Activated T-cell treated with anti-CD3 and anti-CD28 coated beads, Interleukin-2, amount 50 U/mL, for 1 hour (primary cell): ENCODE measurements at places on chromosomes 7 and 10.

DNA sequence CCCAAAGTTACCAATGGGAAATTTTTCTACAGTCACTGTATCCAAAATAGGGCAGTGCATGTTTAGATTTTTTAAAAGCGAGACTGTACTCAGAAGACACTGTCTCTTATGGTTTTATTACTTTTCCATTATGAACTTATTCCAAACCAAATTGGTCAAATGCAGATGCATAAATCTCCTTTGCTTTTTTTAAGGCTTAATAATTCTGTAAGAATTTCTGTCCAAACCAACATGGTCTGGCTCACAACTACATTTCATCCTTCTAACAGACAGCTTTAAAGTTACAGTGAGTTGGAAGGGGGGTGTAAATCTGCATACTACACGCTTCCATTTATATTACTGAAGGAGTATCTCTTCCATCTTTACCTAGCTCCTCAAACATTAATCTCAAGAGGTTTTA, 199.2 kb downstream of the SLC25A13 start:
- no peak for DNase-seq

DNA sequence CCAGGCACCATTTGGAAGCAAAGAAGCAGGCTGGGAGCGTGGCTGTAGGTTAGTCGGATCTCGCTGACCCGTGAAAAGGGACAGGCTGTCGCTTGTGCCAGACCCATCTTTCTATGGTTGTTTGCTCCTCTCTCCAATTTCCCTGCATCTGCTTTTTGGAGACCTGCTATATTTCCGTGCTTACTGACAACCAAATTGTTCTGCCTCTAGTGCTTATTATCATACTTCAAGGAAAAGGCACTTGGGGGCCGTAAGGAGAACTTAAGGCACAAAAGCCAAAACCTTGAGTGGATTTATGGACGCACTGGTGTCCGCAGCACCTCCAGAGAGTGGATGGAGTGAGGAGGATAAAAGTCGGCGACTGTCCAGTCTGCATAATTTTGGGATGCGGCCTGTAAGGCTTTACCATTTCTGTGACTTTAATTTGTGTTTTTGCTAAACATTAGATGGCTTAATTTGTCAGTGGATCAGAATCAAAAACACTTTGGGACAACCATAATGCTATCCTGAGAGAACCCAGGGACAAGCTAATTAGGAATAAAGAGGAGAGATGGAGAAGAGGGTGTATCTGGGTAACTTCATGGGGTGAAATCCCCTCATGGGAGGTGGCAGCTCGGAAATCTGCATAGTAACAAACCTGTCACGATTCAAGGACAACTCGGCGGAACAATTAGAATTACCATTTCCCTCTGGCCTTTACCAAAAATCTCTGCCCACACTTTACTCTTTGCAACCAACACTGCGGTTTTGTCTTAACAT, 206.7 kb downstream of the HDAC9 start:
- DNase-seq, result no peak

GRCh38 chr7:109964780-109965179, 1126.1 kb upstream of the LRRN3 start:
- DNase-seq, result no peak

GRCh38 chr7:128915841-128916642, 5.5 kb upstream of the KCP start:
- no peak for DNase-seq

DNA sequence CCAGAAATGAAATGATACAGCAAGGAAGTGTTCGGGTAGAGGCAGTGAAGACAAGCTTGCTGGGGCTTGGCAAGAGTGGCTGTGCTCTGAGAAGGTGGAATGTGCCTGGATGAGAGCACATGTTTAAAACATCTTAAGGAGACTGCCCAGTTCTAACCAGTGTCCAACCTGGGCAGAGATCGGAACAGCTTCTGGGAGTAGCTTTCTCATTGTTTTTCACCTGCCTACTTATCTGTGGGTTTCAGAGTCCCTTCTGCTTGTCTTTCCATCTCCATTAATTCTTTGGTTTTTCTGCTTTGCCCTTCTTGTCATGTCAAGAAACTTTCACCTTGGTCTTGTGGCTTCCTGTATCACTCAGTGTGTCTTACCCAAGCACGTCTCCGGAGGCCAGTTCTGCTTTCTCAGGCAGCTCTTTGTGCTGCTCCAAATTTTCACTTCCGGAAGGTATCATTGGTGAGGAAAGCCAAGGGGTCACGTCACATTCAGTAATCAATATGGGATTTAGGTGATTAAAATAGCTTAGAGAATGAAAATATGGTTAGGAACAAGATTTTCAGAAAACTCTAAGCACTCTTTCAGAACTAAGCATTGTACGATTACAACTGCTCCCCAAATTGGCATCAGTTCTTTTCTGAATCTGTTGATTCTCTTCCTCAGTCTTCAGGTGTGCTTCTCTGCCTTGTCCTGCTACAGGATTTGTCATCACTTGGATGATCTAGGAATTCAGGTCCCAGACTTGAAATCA, 5.5 kb upstream of the LAMB4 start:
- DNase-seq, result no peak

DNA sequence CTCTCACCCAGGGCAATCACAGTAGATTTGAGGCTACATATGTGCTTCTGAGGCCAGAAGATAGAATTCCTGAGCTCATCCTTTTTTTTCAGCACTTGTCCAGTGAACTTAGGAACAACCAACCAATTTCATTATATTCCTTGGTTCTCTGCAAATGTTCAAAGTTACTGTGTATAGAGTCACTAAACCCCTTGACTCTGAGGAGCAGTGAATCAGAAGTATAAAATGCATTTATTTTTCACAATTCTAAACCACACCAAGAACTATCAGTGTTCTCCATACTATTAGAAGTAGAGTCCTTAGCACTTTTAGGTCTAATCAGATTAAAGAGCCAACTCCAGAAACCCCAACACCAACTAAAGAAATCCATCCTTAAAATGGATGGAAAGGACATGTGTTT, 19.6 kb upstream of the PAPSS2 start:
- DNase-seq, result no peak

DNA sequence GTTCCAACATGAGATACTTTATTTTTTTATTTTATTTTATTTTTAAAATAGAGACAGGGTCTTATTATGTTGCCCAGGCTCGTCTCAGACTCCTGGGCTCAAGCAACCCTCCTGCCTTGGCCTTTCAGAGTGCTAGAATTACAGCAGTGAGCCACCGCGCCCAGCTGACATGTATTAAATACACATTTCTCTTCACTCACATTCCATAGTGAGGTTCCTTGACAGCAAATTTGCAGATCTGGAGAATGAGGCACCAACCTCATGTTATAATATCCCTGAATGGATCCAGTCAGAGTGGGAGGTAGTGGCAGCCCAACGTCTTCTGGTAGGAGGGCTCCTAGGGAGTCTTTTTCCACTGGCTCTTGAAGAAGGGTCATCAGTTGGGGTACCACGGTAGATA, 46.1 kb downstream of the OGDH start:
- DNase-seq, result no peak

DNA sequence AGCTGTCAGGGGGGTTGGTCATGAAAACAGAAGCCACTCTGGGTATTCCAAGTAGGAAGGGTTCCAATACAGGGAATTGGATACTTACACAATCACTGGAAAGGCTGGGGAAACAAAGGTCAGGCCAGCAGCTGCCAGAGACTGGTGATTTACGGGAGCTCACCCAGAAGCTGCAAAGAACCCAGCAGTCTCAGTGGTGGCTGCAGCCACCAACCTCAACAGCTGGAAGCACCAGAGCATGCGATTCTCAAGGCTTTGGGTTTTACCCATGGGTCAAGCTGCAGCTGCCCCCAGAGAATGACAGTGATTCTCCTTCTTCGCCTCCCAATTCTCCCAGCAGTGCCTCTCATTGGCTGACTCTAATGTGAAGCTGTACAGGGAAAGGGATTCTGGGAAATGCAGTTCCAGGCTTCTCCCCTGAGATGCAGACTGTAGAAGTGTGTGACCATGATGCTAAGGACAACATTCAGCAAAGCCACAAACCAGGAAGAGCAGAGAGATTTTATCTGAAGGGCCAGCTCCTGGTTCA, 107.2 kb upstream of the TCF7L2 start:
- DNase-seq, result no peak

GRCh38 chr7:90181485-90181884, 27.2 kb downstream of the STEAP1 start:
- no peak for DNase-seq

- no peak for DNase-seq
Measured at GRCh38 chr10:79627075-79627474, 16.3 kb downstream of the SFTPA1 start.

- DNase-seq, result no peak
Measured at GRCh38 chr7:133642907-133643306, 390.0 kb downstream of the EXOC4 start.

GRCh38 chr10:514137-514671, 175.3 kb downstream of the DIP2C start:
- no peak for DNase-seq

DNA sequence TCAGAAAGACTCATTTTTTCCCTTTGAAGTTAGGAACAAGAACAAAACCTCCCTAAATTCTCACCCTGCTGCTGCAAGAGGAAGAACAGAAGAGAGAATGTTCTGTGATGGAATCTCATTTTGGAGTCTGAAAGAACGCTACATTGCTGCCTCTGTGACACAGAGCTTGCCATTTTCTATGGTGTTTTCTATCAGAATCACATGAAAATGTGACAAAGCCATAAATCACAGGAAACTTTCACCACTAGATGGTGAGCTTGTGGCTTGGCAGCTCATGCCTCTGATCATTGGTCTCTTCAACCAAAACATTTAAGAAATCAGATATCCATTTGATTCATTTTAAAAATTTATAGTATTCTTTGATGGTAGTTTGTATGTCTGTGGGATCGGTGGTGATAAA, 82.9 kb downstream of the CADPS2 start:
- no peak for DNase-seq

DNA sequence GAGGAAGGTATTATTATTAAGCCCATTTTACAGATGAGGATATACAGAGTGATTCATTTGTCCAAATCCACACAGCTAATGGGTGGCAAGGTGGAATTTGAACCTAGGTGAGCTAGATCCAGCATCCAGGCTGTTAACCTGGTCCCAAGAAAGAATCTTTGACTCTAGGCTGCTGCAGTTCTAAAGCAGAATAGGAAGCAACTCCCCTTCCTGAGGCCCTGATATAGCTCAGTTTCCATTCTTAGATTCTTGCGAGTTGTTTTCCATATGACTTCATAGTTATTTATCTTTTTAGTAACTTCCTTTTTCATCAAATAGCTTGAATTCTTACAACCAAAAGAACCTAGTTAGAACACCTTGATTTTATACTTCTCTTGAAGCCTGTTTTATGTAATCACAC, 24.1 kb upstream of the ZC3HAV1L start:
- DNase-seq, result no peak

DNA sequence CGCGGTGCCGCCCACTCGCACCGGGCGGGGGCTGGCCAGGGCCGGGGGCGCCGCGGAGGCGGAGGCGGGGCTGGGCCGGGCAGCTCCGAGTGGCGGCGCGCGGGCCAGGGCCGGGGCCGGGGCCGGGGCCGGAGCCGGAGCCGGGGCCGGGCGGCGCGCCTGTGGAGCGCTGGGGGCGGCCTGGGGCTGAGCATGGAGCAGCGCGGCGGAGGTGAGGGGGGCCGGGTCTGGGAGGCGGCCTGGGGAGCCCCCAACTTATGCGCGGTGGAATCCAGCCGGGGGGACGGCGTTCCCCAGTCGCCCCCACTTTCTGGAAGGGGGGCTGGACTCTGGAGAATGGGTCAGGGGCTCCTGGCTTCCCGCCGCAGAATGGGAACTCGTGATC, at the start of gene LZTS2:
TSS of gene LZTS2 (plus strand) at position 67 of the 385 bp plus-strand sequence. CDS start 2,731 bp downstream, outside the sequence.
- DNase-seq, result no peak

GRCh38 chr7:33054261-33054964, 8.2 kb downstream of the NT5C3A start:
- no peak for DNase-seq

DNA sequence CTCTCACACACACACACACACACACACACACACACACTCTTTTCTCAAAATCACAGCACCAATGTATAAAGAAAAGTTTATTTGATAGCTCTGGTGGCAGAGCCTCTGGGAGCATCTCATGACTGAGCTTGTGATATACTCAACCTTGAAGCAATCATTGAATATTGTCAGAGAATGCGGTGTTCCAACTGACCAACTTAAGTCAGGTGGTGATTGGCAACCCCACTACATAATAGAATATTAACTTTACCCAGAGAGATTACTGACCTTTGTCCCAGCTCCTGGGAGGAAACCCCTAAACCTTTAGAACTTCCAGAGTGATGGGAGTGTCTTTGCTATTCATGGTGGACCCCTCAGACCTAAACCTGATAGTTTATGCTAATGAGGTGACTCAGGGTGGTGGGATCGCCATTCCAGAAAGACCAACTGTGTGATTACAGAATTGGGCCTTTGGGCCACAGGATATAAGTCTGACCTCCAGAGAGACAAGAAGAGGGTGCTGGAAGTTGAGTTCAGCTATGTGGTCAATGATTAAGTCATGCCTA, 143.1 kb downstream of the OTUD1 start:
- DNase-seq, result no peak

GRCh38 chr7:38660427-38661099, 29.4 kb upstream of the AMPH start:
- DNase-seq, result no peak

GRCh38 chr10:60728056-60728455, 50.2 kb upstream of the CDK1 start:
- no peak for DNase-seq

GRCh38 chr7:112188257-112188656, 17.9 kb downstream of the DOCK4 start:
- no peak for DNase-seq

DNA sequence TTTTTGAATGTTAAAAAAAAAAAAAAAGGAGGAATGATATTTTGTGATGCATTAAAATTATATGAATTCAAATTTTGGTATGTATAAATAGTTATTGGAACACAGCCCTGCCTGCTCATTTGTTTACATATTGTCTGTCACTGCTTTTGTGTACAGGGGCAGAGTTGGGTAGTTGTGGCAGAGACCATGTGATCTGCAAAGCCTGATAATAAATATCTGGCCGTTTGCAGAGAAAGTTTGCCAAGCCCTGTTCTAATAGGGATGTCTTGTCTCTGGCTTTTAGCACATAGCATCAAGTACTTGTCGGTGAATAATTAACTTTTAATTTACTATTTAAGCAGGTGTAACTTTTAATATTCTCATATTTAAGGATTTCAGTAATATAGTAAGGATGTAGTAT, 19.8 kb downstream of the TSPAN13 start:
- DNase-seq, result no peak

GRCh38 chr10:3780771-3781467, 4.1 kb downstream of the KLF6 start:
- no peak for DNase-seq

- DNase-seq, result no peak
Measured at GRCh38 chr7:11217848-11218565, 244.3 kb downstream of the PHF14 start.

DNA sequence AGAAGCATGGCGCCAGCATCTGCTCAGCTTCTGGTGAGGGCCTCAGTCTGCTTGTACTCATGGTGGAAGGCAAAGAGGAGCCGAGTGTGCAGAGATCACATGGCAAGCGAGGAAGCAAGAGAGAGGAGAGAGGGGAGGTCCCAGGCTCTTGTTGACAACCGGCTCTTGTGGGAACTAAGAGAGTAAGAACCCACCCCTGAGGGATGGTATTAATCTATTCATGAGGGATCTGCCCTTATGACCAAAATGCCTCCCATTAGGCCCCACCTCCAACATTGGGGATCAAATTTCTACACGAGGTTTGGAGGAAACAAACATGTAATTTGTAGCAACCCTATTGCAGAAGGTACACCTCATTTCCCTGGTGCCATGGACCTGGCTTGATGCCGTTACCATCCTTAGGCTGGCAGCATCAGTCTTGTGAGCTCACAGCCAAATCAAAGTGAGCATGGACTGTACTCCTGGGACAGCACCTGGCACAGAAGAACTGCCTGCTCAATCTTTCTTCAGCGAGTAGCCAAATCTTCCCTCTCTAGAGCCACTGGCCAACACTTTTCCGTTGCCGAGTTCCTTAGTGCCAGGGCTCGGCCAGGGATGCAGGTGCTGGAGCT, 6.5 kb downstream of the BTBD16 start:
- no peak for DNase-seq
